Suprapubic skin (tissue), 4 donors: ENCODE measurements at places on chromosomes 2 and 18. TPM values are rescaled to one million over a fixed set of nuclear protein-coding genes. Genes with fewer than 3 reads are reported as not detected.

DNA sequence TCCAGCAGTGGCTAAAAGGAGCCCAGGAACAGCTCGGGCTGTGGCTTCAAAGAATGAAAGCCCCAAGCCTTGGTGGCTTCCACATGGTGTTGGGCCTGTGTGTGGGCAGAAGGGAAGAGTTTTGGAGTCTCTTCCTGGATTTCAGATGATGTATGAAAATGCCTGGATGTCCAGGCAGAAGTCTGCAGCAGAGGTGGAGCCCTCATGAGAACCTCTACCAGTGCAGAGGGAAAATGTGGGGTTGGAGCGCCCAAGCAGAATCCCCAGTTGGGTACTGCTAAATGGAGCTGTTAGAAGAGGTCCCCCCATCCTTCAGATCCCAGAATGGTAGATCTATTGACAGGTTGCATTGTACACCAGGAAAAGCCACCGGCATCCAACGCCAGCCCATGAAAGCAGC is 412.1 kb downstream of the TDRD15 start:
- no peak overlapping the region for H3K27ac ChIP-seq
- no peaks in the 10 kb centered on the region for H3K27me3 ChIP-seq
- no peaks in the 10 kb centered on the region for H3K4me1 ChIP-seq
- H3K36me3 ChIP-seq: no peaks in the 10 kb centered on the region
- H3K4me3 ChIP-seq: no peak overlapping the region

- H3K27ac ChIP-seq: no peak overlapping the region
- peaks cover 23% of the 10 kb centered on the region for H3K4me1 ChIP-seq
- H3K27me3 ChIP-seq: no peaks in the 10 kb centered on the region
- DNase-seq: no peak
- H3K4me3 ChIP-seq: peak overlapping the region; percentile 62
Measured at GRCh38 chr2:55922291-55922907, 1.2 kb downstream of the EFEMP1 start.

DNA sequence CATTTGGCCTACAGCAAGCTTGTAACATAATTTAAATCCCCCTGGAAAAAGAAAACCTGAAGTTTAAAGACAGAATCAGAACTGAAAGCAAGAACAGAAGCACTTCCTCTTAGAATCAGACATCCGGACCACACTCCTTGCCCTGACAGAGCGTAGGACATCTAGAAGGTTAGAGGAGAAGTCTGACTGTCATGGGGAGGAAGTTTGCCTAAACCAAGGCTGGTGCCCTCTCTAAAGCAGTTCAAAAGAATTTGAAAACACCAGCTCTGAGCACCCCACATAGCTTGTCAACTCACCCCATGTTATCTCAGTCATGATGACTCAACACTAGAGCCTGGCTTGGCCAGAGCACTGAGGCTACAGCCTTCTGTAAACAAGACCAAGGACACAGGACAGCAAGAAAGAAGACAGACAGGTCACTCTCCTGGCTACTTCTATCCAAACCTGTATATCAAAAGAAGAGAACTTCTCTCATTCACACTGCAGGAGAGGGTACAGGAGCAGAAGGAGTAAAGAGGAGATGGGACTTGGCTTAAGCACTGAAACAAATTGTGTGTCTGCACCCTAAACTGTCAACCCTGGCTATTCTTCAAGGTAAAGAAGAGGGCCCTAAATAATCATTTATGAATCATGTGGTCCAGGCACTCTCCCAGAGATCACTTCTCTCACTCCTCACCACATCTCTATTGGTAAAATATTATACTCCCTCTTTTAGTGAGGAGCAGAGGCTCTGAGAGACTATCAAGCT is 198.6 kb downstream of the MEMO1 start:
- no peaks in the 10 kb centered on the region for H3K4me1 ChIP-seq
- no peak for DNase-seq
- H3K27me3 ChIP-seq: no peaks in the 10 kb centered on the region
- no peaks in the 10 kb centered on the region for H3K36me3 ChIP-seq
- H3K4me3 ChIP-seq: no peak overlapping the region

DNA sequence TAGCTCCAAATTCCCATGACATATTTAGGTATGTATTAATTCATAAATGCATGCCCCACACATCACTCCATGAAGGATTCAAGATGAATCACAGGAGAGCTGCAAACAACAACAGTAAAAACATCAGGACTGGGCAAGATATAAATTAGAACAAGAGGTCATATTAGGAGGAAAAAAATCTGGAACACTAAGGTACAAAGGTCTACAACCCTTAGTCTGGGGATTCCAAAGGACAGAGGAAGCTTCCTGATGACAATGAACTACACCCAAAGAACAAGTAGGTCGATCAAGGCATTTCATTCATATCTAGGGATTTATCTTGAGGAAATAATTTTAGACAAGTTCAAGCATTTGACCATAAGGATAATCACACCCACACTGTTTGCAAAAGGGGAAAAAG is 14.5 kb downstream of the VPS4B start:
- H3K4me3 ChIP-seq: no peak overlapping the region
- peaks cover 5% of the 10 kb centered on the region for H3K4me1 ChIP-seq
- no peak for DNase-seq
- H3K27ac ChIP-seq: no peak overlapping the region
- H3K27me3 ChIP-seq: no peaks in the 10 kb centered on the region

- H3K4me3 ChIP-seq: no peak overlapping the region
- H3K27me3 ChIP-seq: no peaks in the 10 kb centered on the region
- H3K27ac ChIP-seq: no peak overlapping the region
- no peak for DNase-seq
Measured at GRCh38 chr2:31347319-31347718, 67.2 kb downstream of the XDH start.

DNA sequence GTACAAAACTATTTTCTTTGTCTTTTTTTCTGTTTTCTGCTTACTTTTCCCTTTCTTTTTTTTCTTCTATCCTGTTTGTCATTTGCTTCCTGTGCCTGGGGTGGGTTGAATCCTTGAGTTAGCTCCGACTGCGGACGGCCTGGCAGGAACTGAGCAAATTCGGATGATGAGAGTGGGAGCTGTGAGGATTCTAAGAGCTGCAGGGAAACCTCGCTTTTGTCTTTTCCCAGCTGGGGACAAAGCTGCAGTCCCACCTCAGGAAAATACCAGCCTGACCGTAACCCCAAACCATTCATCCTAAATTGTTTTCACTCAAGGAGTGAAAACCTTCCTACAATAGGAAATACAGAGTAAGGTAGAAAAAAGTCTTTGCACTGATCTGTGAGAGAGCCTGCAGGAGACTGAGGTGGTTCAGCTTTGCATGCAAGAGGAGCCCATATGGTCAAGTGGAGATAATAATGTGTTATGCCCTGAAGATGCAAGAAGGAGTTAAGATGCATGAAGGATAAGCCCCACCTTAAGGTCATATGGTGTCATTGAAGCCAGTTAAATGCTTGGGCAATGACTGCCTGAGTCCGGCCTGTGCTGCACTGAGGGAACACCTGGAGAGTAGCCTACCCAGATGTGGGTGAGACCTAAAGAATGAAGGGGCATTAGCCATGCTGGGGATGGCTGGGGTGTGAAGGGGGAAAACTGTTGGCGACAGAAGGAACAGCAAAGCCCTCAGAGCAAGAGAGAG is 31.7 kb upstream of the ARL4C start:
- H3K4me3 ChIP-seq: no peak overlapping the region
- no peak overlapping the region for H3K27ac ChIP-seq
- DNase-seq: no peak
- H3K36me3 ChIP-seq: no peaks in the 10 kb centered on the region
- H3K27me3 ChIP-seq: peaks cover 4% of the 10 kb centered on the region

- H3K27ac ChIP-seq: peak overlapping the region; percentile 34
- H3K4me1 ChIP-seq: peaks cover 37% of the 10 kb centered on the region
- no peaks in the 10 kb centered on the region for H3K36me3 ChIP-seq
- no peak for DNase-seq
- no peaks in the 10 kb centered on the region for H3K27me3 ChIP-seq
- no peak overlapping the region for H3K4me3 ChIP-seq
Measured at GRCh38 chr2:120544522-120544921, 191.1 kb upstream of the GLI2 start.

GRCh38 chr18:3441290-3441689 is 8.7 kb upstream of the TGIF1 start:
- no peak overlapping the region for H3K4me3 ChIP-seq
- no peaks in the 10 kb centered on the region for H3K27me3 ChIP-seq
- H3K36me3 ChIP-seq: no peaks in the 10 kb centered on the region
- H3K4me1 ChIP-seq: peaks cover 5% of the 10 kb centered on the region
- H3K27ac ChIP-seq: no peak overlapping the region

- no peaks in the 10 kb centered on the region for H3K4me1 ChIP-seq
- no peak for DNase-seq
- H3K27me3 ChIP-seq: no peaks in the 10 kb centered on the region
- H3K36me3 ChIP-seq: no peaks in the 10 kb centered on the region
Measured at GRCh38 chr18:10937743-10938640, 211.4 kb downstream of the PIEZO2 start.

- H3K4me1 ChIP-seq: no peaks in the 10 kb centered on the region
- no peaks in the 10 kb centered on the region for H3K36me3 ChIP-seq
- no peak for DNase-seq
- H3K4me3 ChIP-seq: no peak overlapping the region
- no peak overlapping the region for H3K27ac ChIP-seq
Measured at GRCh38 chr2:143237146-143237777, 108.0 kb downstream of the ARHGAP15 start.

GRCh38 chr2:187545238-187545751 is 8.9 kb downstream of the TFPI start:
- peaks cover 31% of the 10 kb centered on the region for H3K4me1 ChIP-seq
- no peaks in the 10 kb centered on the region for H3K27me3 ChIP-seq
- no peaks in the 10 kb centered on the region for H3K36me3 ChIP-seq

GRCh38 chr2:148982282-148982681 is 56.2 kb upstream of the LYPD6B start:
- H3K27me3 ChIP-seq: no peaks in the 10 kb centered on the region
- no peaks in the 10 kb centered on the region for H3K36me3 ChIP-seq
- H3K4me3 ChIP-seq: no peak overlapping the region
- DNase-seq: no peak
- no peaks in the 10 kb centered on the region for H3K4me1 ChIP-seq

DNA sequence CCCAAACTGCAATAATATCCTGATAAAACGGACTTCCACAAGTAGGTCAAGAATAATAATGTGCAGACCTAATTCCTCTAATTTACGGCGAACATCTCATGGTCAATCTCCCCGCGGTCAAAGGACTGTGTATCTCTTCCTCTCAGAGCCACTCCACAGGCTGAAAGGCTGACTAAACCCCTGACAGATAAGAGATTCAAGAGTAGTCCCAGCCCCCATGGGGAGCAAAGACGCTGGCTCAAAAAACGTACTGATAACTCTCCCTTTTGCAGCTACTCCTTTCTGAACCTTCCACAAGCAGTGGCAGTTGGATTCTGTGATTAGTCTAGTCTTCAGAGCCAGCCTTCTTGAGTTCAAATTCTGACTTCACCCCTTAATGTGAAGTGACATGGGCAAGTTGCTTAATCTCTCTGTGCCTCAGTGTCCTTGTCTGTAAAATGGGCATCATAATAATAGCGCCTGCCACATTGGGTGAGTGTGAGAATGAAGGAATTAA is 19.7 kb upstream of the IL18R1 start:
- H3K27ac ChIP-seq: no peak overlapping the region
- no peaks in the 10 kb centered on the region for H3K36me3 ChIP-seq
- H3K27me3 ChIP-seq: no peaks in the 10 kb centered on the region
- H3K4me3 ChIP-seq: no peak overlapping the region

DNA sequence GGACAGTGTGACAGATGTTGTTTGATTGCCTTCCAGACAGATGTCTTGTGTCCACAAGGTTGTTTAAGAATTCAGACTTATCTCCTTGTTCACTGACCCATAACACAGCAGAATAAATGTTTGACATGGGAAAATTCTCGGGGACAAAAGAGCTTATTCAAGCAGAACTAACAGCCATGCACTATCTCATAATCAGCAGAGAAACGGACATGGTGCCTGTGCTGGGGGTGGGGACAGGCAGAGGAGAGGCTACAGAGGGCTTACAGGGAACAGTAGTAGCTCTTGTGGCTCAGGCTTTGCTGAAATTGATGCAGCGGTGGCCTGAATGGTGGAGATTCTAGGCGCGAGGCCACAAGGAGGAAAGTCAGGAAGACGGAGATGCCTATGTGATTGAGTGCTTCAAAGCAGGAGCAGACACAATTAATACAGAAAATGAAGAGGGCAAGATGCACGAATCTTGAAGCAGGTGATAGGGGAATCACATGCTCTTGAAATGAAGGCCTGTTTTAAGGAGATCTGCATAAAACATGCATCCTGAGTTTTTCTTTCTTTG is 62.0 kb upstream of the CAB39 start:
- H3K4me3 ChIP-seq: no peak overlapping the region
- no peak overlapping the region for H3K27ac ChIP-seq
- H3K36me3 ChIP-seq: no peaks in the 10 kb centered on the region
- H3K4me1 ChIP-seq: no peaks in the 10 kb centered on the region
- no peak for DNase-seq

DNA sequence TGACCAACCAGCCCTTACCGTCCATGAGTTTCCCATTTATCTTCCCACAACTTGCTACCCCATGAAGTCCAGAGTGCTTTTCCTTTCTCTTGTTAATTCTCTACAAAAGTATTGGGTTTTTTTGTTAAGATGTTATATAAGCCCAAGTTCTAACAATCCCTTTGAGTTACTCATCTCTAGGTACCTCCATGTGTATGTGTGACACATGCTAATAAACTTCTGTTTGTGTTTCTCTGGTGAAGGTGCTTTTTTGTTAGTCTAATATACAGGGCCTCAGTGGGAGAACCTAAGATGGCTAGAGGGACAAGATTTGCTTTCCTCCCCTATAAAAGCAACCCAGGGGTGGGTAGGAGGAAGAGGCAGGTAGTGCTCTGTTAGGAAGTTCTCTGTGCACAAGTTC is 31.8 kb upstream of the RMDN2 start:
- H3K36me3 ChIP-seq: no peaks in the 10 kb centered on the region
- H3K4me1 ChIP-seq: peaks cover 5% of the 10 kb centered on the region
- no peaks in the 10 kb centered on the region for H3K27me3 ChIP-seq
- H3K27ac ChIP-seq: no peak overlapping the region

DNA sequence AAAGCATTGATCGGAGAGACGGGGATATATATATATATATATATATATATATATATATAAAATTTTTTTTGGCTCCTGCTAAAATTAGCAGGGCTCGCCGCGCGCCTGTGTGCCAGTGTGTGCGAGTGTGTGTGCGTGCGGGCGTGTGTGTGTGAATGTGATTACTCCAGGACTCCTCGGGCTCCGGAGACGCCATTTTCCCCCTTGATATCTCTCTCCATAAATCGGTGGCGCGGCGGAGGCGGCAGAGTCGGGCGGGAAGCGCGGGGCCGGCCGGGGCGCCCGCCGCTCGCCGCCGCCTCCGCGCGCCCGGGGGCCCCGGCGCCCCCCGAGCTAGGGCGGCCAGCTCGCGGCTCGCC is 795 bp upstream of the SETBP1 start:
- H3K27ac ChIP-seq: peak overlapping the region; percentile 98
- peaks cover 43% of the 10 kb centered on the region for H3K4me1 ChIP-seq
- H3K4me3 ChIP-seq: peak overlapping the region; percentile 93
- H3K36me3 ChIP-seq: no peaks in the 10 kb centered on the region
- H3K27me3 ChIP-seq: no peaks in the 10 kb centered on the region

The LAMA1 gene
- 0.83 TPM for total RNA-seq

The MOB4 gene
- 30.4 TPM for total RNA-seq

The TMEM247 gene
- total RNA-seq: not detected

The CYTIP gene
- total RNA-seq: 9.6 TPM

The FOXD4L1 gene
- total RNA-seq: 0.18 TPM

The C2orf15 gene
- 1.1 TPM for total RNA-seq

The ACADL gene
- 1.5 TPM for total RNA-seq

The KIAA2012 gene
- total RNA-seq: not detected

The SIGLEC15 gene
- total RNA-seq: 3.4 TPM

The SLC5A7 gene
- total RNA-seq: not detected

The L3MBTL4 gene
- total RNA-seq: 11.9 TPM
